ENCODE measurements at places on chromosomes 7 and 10.

DNA sequence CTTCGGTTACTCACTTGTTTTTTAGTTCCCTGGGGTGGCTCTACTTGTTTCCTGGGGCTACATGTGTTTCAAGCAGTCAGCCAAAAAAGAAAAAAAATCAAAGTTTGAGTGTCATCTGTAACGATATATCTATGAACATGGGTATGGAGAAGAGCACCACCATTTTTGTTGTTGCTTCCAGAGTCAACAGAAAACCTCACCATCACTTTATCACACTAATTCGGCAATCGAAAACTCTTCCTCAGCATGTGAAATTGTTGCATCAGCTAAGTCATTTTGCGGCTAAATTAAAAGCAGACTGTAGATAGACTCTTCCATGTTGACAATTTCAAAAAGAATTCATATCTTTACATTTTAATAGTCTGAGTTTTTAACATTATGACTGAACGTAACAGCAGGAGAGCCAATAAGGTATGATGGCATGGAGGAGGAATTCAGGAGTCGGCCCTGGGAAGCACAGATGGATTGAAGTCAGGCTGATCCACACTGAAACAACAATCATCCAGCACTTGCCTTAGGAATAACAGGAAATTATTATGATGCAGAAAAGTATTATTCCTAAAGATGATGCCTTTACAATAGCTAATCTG is 455.7 kb upstream of the KLF6 start:
- no peak for DNase-seq

DNA sequence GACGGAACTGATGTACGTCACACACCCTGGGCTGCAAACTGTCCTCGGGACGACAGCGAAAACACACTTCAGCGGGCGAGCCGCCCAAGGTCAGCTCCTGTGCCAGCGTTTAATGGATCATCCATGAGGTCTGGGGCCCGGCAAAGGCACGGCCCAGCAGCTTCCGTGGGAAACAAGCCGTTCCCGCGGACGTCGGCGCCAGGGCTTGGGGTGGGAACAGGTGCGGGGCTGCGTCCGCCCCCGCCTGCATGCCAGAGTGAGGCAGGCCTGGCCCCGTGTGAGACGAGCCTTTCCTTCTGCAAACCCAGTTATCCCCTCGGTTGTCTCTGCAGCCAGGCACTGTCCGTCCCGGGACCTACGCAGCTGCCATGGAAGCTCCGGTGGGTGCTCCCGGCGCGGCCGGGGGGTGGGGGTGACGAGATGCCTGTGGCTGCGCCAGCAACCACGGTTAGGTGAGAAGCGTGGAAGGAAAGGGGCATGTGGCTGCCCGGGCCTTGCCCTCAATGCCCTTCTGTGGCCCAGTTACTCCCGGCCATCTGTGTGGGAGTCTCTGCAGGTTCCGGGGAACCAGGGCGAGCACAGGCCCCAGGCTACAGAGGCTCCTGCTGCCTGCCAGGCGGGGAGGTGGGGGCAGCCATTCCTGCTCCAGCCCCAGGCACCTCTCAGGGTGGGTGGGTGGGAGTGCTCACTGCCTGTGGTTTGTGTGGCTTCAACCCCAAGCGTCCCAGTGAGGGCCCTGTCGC is 42.2 kb upstream of the PDGFA start:
- DNase-seq: no peak

GRCh38 chr7:4888161-4888560 is 4.6 kb upstream of the RADIL start:
- DNase-seq: no peak

GRCh38 chr7:100485471-100485876 is 1.7 kb downstream of the NYAP1 start:
- no peak for DNase-seq

DNA sequence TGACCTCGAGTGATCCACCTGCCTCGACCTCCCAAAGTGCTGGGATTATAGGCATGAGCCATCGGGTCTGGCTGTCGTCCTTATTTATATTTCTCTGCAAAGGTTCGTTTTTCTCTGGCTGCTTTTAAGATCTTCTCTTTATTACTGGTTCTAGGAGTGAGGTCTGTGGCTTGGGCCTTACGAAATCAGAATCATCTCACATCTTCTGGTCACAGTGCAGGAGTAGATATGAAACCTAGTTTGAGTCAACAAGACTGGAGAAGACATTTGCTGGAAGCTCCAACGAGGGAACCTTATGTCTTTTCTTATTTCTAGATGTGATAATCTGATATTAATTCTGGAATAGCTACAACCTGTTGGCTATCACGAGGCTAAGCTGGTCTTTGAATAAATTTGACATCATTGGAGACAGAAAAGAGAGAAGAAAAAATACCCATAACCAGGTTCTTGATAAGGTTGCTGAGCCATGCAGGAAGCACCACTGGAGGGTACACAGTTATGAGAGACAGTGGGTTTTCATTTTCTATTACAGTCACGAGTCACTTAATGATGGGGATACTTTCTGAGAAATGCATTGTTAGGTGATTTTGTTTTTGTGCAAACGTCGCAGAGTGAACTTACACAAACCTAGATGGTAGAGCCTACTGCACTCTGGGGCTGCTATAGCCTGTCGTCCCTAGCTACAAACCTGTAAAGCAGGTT is 25.6 kb upstream of the IL15RA start:
- DNase-seq: no peak

DNA sequence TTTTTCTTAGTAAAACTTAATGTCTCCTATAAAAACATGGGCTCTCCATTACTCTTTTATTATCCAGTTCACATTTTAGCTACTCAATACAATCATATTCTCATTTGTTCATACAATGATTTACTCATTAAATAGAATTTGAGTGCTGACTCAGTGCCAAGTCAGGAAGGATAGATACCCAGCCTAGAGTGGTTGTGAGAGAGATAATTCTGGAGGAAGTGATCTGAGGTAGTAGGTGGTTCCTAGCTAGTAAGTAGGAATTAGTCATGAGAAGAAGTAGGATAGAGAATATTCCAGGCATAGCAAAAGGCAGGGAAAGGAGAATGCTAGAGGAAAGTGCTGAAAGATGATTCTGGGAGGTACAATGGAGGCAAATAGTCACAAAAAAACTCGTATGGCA is 133.5 kb upstream of the MBL2 start:
- DNase-seq: no peak

DNA sequence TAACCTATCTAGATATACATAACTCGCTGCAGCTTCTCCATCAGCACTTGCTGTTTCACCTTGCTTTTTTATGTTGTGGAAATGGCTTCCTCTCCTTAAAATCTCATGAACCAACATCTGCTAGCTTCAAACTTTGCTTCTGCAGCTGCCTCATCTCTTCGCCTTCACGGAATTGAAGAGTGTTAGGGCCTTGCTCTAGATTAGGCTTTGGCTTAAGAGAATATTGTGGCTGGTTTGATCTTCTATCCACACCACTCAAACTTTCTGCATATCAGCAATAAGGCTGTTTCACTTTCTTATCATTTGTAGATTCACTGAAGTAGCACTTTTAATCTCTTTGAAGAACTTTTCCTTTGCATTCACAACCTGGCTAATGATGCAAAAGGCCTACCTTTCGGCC is 49.2 kb upstream of the AGR3 start:
- DNase-seq: no peak

DNA sequence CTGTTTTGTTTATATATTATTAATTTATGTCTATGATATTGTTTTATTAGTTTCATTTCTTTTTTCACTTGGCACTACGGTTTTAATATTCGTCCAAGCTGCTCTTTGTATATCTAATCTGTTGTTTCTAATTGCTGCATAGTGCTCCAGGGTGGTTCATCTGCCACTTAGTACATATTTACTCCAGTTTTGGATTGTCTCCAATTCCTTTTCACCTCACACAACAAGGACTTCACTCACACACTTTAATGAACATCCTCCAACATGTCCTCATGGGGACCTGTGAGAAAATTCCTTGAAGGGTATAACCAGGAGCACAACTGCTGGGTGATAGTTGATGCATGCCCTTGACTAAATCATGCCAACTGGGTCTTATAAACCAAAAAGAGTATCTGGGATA is 14.1 kb upstream of the NOC3L start:
- no peak for DNase-seq

DNA sequence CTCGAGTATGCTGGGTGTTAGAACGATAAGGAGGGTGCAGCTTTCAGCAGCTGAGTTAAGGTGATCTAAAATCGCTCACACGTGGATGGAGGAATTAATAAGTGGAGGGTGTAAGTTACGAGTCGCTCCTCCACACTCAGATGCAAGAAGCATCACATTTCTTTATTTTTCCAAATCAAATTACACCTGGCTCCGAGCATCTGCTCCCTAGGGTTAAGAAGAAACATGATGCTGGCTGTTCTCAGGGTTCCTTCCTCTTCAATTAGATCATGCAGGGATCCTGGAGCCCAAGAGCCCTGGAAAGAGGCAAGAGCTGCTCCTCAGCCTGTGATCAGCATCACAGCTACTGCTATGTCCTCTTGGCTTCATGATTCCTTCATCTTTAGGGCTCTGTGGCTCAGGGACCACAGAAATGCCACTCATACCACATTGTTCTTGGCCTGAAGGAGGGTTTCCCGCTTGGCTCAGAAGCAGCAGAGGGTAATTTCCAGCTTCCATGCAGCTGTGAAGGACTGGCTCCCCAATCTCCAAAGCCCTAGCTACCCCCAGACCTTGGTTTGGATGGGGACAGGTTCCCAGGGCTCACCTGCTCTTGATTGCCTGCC is 235.9 kb upstream of the ZNF32 start:
- no peak for DNase-seq

GRCh38 chr10:89074120-89074519 is 83.5 kb downstream of the FAS start:
- DNase-seq: no peak

DNA sequence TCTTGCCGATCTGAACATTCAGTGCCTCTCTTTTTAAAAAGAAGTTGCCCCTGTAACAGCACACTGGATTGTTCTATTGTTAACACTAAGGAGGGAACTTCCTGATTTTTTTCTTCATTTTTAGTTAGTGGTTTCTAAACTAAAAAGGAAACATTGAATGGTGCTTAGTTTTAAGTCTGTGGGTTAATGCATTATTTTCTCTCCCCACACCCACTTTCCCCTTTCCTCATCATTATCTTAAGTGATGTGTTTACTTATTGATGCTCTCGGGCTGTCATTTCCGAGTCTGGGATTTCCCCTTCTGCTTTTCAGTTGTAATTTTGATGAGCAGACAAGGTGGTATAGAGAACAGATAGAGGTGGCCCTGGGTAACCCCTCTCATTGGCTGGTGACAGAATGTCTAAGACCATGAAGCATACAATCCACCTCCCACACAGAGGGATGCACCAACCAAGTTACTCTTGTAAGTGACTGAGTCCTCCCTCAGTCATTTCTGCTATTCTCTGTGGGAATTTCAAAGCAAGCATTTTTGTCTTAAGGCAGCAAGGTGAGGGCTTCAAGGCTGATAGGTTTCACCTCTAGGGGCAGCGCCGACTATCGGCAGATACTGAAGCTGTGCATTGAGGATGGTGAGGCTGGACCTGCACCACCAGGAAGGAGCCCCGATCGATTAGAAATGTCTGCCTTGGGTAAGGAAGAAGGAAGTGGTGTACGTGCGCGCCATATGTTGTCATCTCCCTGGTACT is 49.5 kb downstream of the CHN2 start:
- DNase-seq: peak; percentile 23

- DNase-seq: no peak
These were observed 251.2 kb downstream of the DNAJB6 start for GRCh38 chr7:157587805-157588560.

DNA sequence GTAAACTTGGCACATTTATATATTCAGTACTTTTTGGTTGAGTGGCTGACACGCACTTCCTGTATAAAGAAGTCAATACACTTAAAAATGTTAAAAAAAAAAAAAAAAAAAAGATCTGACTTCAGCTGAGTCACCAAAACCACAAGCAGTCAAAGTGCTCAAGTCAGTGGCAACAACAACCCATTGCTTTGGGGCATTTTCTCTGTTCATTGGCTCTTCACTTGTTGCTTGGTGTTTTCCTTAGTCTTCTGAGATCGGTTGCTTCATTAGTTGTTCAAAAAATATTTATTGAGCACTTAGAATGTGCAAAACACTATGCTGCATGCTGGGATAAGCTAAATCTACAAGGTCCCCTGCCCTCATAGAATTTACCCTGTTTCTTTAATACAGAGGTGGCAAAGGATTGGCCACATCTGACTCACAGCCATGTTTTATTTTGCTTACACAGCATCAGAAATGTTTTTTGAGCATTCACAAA is 63.7 kb downstream of the ZNRF2 start:
- no peak for DNase-seq

GRCh38 chr10:110681023-110681681 is 37.0 kb downstream of the RBM20 start:
- DNase-seq: no peak

DNA sequence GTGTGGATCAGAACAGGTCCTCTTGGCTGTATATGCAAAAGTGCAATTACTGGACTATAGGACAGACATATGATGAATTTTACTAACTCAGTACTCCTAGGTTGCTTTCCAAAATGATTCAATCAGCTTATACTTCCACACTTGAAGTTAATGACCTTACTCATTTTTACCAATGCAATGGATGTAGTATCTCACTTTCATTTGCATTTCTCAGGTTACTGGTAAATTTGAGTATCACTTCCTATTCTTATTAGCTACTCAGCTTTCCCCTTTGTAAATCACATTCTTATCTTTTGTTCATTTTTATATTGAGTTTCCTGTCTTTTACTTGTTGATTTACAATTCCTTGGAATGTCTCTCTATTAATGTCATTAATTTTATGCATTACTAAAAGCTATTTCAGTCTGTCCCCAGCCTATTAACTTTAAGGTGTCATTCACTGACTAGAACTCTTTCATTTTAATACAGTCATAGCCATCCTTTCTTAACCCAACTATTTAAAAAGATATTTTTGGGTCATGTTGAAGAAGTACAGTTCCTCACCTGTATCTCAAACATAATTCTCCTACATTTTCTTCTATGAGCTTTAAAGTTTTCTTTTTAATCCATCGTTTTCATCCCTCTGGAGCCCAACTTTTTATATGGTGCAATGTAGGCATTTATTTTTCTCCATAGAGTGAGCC is 88.6 kb downstream of the VIM start:
- DNase-seq: no peak

- DNase-seq: no peak
These were observed 68.9 kb downstream of the FAM53B start for GRCh38 chr10:124675261-124675660.

DNA sequence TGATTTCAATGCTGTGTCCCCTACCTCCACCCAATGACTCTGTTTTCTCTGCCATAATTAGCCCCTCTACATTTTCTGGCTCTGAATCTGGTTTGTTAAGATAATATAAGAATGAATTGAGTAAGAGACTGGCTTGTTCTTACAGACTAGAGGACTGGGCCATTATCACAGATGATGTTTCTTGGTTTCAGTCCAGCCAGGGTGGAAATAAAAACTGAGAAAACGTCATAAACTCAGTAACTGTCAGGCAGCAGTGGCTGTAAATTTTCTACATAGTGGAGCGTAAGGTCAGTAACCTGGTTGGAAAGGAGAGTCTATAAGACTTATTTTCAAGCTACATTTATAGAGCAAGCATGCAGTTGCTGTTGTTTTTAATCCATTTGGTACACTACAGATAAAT is 485.4 kb downstream of the HTR7 start:
- no peak for DNase-seq
